Gastrocnemius medialis (tissue), 4 donors: ENCODE measurements at places on chromosomes 4 and X.

- DNase-seq = no peak
- H3K36me3 ChIP-seq = no peaks in the 10 kb centered on the region
- H3K4me3 ChIP-seq = no peak overlapping the region
- no peaks in the 10 kb centered on the region for H3K4me1 ChIP-seq
- no peaks in the 10 kb centered on the region for H3K27me3 ChIP-seq
These were observed 4.4 kb upstream of the SH3RF1 start for GRCh38 chr4:169275180-169275579.

GRCh38 chrX:152907084-152907651 is 9.3 kb downstream of the ZNF185 start:
- no peaks in the 10 kb centered on the region for H3K4me1 ChIP-seq
- H3K4me3 ChIP-seq = no peak overlapping the region
- no peaks in the 10 kb centered on the region for H3K36me3 ChIP-seq
- H3K27ac ChIP-seq = no peak overlapping the region
- DNase-seq = no peak
- no peaks in the 10 kb centered on the region for H3K27me3 ChIP-seq

GRCh38 chrX:63922221-63922620 is 137.2 kb upstream of the ARHGEF9 start:
- H3K4me3 ChIP-seq = no peak overlapping the region
- H3K27me3 ChIP-seq = no peaks in the 10 kb centered on the region
- H3K27ac ChIP-seq = no peak overlapping the region

DNA sequence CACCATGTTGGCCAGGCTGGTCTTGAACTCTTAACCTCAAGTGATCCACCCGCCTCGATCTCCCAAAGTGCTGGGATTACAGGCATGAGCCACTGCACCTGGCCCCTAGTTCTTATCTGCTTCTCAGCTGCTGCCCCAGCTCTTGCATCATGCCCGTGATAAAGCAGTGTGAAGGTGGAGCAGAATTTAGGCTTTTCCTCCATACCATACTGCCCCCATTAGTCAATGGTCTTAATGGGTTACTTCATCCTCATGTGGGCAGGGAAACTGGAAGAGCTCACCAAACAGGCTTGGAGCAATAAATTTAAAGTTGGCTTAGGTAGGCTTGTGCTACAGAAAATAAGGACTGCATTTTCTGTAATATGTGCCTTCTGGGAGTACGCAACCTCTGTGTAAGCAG is 636.9 kb upstream of the BOD1L1 start:
- no peaks in the 10 kb centered on the region for H3K36me3 ChIP-seq
- no peak for DNase-seq
- H3K4me1 ChIP-seq = no peaks in the 10 kb centered on the region
- H3K4me3 ChIP-seq = no peak overlapping the region
- no peaks in the 10 kb centered on the region for H3K27me3 ChIP-seq
- H3K27ac ChIP-seq = no peak overlapping the region

DNA sequence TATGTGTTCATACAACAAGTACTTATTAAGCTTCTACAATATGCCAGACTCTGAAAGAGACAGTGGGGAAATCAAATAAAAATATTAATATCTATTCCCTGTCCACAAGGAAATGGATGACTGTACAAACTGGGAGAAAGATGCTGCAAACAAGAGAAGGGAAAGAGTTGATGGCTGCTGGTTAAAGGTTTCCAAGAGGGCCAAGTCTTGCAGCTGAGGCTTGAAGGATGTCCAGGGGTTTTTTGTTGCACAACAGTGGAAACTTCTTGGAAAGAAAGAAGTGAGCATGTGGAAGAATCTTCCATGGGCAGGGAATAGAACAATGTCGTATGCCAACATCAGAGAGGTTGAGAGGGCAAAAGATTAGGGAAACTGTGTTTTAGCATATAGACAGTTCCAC is 95.8 kb downstream of the MID1 start:
- DNase-seq = no peak
- no peaks in the 10 kb centered on the region for H3K36me3 ChIP-seq
- H3K27ac ChIP-seq = no peak overlapping the region
- no peaks in the 10 kb centered on the region for H3K27me3 ChIP-seq

DNA sequence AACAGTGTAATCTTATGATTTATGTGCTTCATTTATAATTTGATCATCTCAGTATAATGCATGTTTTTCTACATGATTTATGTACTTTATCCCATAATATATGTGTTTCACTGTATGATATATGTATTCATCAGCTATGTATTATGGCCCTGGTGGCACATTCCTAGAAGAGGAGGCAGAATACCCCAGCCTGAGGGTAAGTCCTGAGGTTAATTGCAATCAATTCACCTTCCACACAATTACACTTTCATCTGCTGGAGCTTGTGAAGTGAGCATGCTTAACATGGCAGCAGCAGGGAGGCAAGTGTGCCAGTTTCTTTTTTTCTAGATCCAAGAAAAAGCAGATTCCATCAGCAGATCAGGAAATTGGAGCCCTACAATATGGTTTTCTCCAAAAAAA is 81.2 kb downstream of the CXXC4 start:
- H3K36me3 ChIP-seq = no peaks in the 10 kb centered on the region
- no peak for DNase-seq
- H3K27me3 ChIP-seq = no peaks in the 10 kb centered on the region
- no peaks in the 10 kb centered on the region for H3K4me1 ChIP-seq

DNA sequence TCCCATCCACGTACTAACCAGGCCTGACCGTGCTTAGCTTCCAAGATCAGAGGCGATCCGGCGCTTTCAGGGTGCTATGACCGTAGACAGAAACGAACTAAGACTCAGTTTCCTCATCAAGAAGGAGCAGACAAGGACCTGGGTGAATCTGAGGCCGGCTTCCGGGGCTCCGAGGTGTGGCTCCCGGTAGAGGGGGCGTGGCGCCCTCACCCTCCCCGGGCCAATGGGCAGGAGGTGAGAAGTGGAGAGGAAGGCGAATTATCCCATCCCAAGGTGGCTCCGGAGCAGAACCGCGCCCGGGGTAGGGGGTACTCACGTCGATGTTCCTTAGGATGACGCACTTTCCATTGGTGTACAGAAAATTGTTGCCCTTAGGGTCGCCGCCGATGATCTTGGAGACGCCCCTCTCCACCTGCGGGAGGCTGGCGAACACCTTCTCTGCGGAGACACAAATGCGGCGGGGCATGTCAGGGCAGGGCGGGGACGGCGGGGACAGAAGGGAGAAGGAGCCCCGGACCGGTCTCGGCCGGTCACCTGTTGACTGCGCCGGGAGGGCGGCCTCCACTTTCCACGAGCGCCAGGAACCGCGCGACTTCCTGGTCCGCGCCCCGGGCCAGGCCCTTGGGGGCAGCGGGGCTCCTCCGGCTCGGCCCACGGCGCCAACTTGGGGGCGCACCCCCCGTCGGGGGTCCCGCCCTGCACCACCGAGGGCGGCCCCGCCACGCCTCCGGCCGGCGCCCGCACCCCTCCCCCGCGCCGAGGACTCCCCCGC is 616 bp downstream of the WDR1 start:
- DNase-seq = no peak
- peak overlapping the region; percentile 98 for H3K27ac ChIP-seq
- H3K27me3 ChIP-seq = no peaks in the 10 kb centered on the region
- peaks cover 56% of the 10 kb centered on the region for H3K4me1 ChIP-seq

DNA sequence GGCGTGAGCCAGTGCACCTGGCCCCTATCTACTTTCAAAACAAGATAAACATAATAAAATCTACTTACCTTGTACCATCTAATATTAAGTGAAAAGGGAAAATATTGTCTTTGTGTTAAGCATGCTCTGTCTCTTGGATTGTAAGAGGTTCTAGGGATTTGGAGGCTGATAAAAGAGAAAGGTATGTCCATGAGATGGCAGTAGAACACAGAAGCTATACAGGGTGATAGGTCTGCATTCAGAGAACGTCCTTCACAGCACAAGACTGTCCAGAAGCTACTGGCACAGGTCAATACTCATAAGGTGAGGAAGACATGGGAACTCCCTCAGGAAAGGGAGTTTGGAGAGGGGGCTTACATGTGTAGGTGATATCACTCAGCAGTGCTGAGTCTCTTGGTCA is 135.5 kb downstream of the TMEM47 start:
- H3K36me3 ChIP-seq = no peaks in the 10 kb centered on the region
- no peaks in the 10 kb centered on the region for H3K4me1 ChIP-seq
- no peaks in the 10 kb centered on the region for H3K27me3 ChIP-seq
- no peak overlapping the region for H3K4me3 ChIP-seq
- no peak overlapping the region for H3K27ac ChIP-seq

DNA sequence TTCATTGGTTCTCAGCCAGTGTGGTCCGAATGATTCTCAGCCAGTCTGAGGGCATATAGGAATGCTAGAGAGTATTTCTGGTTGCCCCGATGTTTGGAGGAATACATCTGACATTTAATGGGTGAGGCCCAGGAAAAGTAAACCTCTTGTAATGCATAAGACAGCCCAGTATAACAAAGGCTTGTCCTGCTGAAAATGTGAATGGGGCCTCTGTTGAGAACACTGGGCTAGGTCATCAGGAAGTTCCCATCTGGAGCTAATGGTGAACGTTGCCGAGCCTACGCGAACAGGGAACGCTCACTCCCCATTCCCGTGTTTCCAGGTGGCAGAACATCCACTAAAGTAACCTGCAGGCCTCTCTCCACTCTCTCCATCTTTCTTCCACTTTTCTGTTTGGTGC is 132.0 kb upstream of the CLNK start:
- H3K4me3 ChIP-seq = no peak overlapping the region
- no peaks in the 10 kb centered on the region for H3K27me3 ChIP-seq
- DNase-seq = no peak
- no peaks in the 10 kb centered on the region for H3K36me3 ChIP-seq
- no peaks in the 10 kb centered on the region for H3K4me1 ChIP-seq
